CD4-positive, alpha-beta T cell treated with Interleukin-2 at 100 ng/mL for 4 hours (primary cell): ENCODE measurements at places on chromosomes 4 and X.

GRCh38 chr4:120683897-120684540 is 238.5 kb downstream of the PRDM5 start:
- DNase-seq, result no peak

DNA sequence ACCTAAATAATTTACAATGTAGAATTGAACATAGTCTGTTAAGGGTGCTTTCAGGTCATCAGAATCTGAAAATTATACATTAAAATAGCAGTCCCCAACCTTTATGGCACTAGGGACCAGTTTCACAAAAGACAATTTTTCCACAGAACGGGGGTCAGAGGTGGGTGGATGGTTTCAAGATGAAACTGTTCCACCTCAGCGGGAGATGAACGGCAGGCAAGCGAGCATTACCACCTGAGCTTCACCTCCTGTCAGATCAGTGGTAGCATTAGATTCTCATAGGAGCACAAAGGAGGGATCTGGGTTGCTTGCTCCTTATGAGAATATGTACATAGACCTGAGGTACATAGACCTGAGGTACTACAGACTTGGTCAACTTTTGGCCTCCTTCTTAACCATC is 29.0 kb downstream of the LRBA start:
- no peak for DNase-seq

- DNase-seq, result no peak
Measured at GRCh38 chr4:77501240-77501639, 104.4 kb upstream of the CXCL13 start.

- no peak for DNase-seq
Measured at GRCh38 chrX:108297290-108297689, 140.9 kb downstream of the COL4A6 start.

DNA sequence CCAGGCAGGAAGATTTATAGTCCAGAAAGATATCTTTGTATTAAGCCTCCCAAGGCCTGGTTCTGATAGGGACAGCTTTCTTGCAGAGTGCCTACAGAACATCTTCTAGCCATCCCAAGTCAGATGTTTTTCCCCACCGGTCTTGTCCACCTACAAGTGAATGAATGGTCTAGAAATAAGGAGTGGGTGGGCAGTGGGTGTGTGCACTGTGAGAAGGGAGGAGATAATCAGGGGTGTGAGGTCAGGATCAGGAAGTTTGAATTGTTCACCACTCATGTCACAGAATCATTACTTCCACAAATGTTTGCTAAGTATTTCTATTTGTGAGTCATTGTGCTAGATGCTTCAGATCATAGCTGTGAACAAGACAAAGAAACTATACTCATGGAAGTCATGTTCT is 332.6 kb downstream of the NKX6-1 start:
- DNase-seq, result no peak
